Sciatic nerve (tissue), 2 donors: ENCODE measurements at places on chromosomes 1 and 21. TPM values are rescaled to one million over a fixed set of nuclear protein-coding genes. Genes with fewer than 3 reads are reported as not detected.
A peak's percentile ranks its signal among the peaks of the same experiment; 100 is the strongest.

The FHAD1 gene
- total RNA-seq, result 3.1 TPM

The GJB3 gene
- total RNA-seq, result 1.3 TPM

The MYOG gene
- total RNA-seq, result not detected

The SHE gene
- total RNA-seq, result 30.5 TPM

The NPR1 gene
- total RNA-seq, result 34.1 TPM

The ILDR2 gene
- 6.7 TPM for total RNA-seq

The PDC gene
- not detected for total RNA-seq

The PCBP3 gene
- 14.1 TPM for total RNA-seq

The JTB gene
- total RNA-seq, result 72.8 TPM

The CAPN8 gene
- not detected for total RNA-seq

The TLCD4 gene
- 27.9 TPM for total RNA-seq

The SLAMF6 gene
- 0.85 TPM for total RNA-seq

- DNase-seq, result no peak
These were observed 596 bp downstream of the TOR3A start for GRCh38 chr1:179082333-179082998.

GRCh38 chr1:76095802-76096201, 21.3 kb downstream of the ST6GALNAC3 start:
- DNase-seq, result no peak

DNA sequence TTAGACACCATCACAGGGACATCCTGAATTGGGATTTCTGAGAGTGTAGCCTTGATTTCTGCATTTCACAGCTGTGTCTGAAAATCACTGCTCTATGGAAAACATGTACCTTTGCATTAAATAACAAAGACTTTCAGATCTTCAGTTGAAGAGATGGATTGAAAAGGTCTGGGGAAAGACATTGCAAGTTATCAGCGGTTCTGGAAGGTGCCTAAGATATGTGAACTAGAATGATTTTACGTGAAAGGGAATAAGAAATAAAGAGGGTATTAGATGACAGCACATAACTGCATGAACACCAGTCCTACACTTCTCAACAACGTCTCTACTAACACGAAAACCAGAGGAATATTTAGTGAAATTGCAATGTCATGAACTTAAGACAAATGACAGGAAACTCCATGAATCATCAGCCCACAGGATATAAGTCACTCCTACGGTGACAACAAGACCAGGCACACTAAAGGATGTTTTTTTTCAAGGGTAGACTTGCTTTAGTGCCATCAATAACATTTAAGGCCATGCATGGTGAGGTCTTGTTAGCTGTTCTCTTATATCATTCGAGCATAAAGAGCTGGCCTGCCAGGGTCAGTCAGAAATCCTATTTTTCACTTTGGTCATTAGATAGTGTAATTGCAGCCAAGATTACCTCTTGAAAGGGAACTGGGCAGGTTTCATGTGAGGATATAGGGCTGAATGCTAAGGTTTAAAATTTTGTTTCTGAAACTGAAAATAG, 283.1 kb downstream of the GRIK1 start:
- no peak for DNase-seq

DNA sequence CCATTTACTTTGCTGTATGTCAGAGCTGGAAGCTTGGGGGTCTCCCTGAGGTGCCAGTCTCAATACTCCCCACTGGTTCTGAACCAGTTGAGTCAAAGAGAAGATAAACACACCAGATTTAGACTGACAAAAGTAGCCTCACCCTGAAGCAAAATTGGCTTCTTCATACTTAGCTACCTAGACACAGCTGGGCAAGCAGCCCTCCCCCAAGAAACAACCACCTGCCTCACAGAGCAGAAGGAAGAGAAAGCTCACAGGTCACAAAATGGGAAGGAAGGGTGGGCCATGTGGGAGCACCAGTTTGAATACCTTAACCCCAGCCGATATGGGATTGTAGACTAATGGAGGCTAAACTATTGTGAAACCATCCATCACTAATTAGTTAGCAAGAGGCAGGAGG, 24.6 kb upstream of the MYSM1 start:
- no peak for DNase-seq

DNA sequence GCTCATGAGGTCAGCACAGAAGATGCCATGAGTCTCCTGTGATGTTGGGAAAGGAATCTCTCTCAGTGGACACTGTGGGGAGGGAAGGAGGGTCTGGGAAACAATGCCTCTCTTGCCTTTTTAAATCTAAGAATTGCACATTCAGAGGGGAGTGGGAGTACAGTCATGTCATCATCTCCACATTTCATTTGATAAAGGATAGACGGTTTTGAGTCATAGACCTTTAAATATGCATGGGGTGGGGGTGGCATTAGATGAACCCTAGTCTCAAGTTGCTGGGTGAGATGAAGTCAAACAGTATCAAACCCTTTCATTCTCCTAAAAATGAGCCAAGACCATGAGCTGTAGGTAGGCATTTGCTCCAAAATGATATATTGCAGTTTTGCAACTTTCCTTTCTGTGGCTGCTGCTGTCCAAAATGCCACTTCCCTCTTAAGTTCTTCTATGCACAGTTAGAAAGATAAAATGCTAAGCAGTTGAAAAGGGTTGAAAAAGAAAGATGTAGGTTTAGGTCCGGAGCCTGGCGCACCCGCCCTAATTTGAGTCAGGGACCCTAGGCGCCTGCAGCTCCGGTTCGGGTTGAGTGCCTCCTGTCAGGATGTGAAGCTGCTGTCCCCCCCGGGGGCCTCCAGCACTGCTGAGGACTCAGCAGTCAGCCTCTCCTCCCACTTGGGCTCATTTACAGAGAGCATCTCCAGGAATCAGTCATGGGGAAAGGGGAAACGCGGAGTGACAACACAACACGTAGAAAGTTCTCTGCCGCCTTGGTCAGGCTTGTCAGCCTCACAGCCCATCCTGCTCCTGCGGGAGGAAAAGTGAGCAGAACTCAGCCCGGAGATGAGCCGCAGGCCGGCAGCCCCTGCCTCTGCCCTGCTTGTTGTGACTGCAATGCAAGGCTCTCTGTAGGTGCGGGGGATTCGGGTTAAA, 479.3 kb upstream of the RUNX1 start:
- peak; percentile 61 for DNase-seq

DNA sequence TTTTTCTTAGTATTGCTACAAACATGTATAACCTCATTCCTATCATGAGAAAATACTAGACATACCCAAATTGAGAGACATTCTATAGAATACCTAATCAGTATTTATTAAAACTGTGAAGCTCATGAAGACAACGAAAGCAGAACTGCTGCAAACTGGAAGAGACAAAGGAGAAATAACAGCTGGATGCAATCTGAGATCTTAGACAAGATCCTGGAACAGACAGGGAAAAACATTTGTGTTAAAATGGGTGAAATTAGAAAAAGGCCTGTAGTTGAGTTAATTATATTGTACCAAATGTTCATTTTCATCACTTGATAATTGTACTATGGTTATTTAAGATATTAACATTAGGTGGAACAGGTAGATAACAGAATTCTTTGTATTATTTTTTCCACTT, 392.0 kb downstream of the PLPP3 start:
- DNase-seq, result no peak

DNA sequence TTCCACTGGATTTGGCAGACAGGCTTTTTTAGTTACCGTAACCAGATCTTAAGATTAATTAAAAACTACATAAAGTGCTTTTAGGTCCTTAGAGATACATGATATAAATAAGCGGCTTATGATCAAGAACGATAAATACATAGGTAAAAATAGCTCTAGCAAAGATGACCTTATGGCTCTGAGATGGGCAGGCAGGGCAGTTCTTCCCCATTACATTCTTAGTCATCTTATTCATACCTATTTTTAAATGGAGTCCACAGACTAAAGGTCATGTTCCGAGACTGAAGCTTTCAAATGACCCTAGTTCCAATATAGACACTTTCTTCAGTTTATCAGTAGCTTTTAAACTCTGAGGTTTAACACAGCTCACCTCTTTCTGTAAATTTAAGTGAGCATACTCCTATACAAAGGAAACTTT, 4.3 kb downstream of the MCL1 start:
- DNase-seq, result no peak

- DNase-seq, result no peak
These were observed 6.7 kb upstream of the TIE1 start for GRCh38 chr1:43293896-43294760.

DNA sequence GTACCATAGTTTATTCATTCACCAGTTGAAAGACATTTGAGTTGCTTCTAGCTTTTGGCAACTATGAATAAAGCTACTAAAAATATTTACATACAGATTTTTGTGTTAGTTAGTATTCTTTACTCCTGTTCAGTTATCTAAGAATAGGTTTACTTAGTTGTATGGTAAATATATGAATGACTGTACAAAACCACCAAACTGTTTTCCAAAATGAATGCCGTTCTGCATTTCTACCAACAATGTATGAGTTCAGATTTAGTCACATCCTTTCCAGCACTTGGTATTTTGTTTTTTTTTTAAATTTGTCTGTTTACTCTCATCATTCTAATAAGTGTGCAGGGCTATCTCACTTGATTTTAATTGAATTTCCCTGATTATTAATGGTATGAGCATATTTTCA, 3.4 kb upstream of the KIFAP3 start:
- no peak for DNase-seq

- no peak for DNase-seq
These were observed 24.4 kb downstream of the YTHDF2 start for GRCh38 chr1:28761189-28761588.

DNA sequence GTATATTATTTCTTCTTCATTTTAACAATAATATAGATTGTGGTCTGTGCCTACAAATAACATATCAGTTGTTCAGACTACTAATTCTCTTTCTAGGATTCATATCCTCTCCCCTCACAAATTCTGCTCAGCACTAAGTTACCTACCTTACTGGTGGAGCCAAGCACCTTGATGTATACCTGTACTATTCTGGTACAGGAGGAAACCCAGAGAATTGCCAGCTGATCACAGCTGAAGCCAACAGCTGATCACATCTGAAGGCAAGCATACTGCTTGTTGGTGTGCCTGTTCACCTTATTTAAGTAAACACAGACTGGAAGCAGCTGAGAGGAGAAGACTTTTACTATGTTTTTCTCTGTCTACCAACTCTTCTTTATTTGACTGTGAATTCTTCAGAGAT, 101.8 kb downstream of the PBX1 start:
- DNase-seq, result no peak

- DNase-seq, result no peak
These were observed 27.8 kb downstream of the SMIM12 start for GRCh38 chr1:34831721-34832246.

GRCh38 chr1:3429766-3430165, 24.7 kb upstream of the ARHGEF16 start:
- no peak for DNase-seq

DNA sequence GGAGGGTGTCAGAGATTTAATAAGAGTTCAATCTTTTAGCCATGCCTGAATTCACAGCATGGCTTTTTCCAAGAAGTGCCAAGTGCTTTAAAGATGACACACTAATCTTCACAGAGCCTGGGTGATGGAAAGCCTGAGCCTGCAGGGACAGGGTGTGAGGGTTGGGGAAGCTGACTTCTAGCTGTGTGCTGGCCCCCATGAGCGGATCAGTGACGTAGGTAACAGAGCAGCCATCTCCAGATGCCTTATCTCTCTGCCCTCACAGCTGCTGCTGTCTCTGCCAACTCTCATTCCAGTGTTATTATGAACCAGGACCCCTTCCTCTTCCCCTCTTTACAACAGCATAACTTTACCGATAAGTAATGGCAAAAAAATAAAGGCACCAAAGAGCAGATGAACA, 30.6 kb downstream of the FAM78B start:
- DNase-seq, result no peak

- DNase-seq, result no peak
These were observed 72.8 kb downstream of the PLEKHA6 start for GRCh38 chr1:204286831-204287421.

DNA sequence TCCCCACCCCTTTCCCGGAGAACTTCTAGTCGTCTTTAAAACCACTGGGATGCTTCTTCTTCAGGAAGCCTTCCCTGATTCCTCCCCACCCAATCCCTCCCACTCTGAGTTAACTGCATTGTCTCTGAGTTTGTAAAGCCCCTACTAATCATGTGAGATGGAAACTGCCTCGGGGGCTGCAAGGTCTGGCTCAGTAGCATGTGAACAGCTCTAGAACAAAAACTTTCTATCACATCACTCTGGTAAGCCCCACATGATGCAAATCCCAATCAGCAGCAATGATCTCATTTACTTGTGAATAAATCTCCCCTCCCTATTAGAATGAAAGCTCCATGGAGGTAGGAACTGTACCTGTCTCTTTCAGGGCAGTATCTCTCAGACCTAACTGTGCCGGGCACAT, 141.0 kb upstream of the JUN start:
- no peak for DNase-seq

DNA sequence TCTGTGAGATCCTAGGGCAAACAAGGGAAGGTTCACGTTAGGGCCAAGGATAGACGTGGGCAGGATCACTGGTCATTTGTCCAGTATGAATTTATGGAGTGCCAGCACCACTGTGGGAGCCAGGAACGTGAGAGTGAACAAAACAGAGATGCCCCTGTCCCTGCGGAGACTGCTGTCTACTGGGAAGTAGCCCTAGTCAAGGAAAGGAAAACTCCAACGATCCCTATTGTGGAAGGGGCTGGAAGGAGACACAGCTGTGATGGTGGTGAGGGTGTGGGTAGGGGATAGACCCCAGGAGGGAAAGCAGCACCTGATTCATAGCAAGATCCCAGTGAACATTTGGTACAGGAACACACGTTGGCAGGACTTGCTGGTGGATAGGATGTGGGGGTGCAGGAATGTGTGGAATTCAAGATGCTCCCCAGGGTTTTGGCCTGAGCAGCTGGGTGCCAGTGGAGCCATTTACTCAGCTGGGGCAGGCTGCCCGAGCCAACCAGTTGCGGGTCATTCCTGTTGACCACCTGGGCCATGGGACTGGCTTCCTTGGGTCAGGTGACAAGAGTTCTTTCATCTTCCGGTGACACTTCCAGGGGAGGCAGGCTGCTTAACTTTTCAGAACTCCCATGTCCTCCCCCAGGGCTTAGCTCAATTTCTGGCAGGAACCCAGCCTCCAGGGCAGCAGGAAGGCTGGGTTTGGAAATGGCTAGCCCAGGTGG, 1.2 kb upstream of the ATP13A2 start:
- no peak for DNase-seq

GRCh38 chr1:156337888-156338179, 258 bp downstream of the CCT3 start:
- no peak for DNase-seq

- no peak for DNase-seq
These were observed 441.7 kb downstream of the PRDM2 start for GRCh38 chr1:14141656-14142055.

- DNase-seq, result no peak
These were observed 38.4 kb downstream of the NOS1AP start for GRCh38 chr1:162107911-162108310.
